Stimulated activated CD4-positive, alpha-beta T cell treated with anti-CD3 and anti-CD28 coated beads, Interleukin-15, amount 100 ng/mL, for 1 hour (primary cell): ENCODE measurements at places on chromosomes 16 and 17.
A peak's percentile ranks its signal among the peaks of the same experiment; 100 is the strongest.

DNA sequence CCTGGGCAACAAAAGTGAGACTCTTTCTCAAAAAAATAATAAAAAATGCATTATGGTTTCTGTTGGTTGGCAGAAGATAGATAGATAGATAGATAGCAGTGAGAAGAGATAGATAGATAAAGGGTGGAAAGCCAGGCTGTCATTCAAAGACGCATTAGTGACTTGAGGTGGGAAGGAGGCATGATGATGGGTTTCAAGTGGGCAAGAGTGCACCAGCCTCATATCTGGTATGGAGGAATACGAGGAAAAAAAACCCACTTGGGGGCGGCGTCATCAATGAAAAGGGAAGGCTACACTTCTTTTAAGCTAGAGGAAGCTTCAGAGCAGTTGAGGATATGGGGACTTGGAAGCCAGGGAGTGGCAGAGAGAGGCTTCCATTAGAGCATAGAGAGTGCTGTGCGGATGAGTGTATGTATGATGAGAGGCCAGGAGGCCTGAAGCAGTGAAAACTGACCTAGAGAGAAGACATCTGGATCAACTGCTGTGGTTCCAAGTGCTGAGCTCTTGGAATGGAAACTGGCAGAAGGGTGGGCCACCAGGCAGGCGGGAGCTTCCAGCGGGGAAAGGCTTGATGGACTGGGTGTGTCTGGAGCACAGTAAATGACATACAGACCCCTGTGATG, 31.8 kb downstream of the CEP95 start:
- no peak for DNase-seq

- no peak for DNase-seq
Observed at GRCh38 chr16:63617990-63618763, 1503.7 kb downstream of the CDH11 start.

DNA sequence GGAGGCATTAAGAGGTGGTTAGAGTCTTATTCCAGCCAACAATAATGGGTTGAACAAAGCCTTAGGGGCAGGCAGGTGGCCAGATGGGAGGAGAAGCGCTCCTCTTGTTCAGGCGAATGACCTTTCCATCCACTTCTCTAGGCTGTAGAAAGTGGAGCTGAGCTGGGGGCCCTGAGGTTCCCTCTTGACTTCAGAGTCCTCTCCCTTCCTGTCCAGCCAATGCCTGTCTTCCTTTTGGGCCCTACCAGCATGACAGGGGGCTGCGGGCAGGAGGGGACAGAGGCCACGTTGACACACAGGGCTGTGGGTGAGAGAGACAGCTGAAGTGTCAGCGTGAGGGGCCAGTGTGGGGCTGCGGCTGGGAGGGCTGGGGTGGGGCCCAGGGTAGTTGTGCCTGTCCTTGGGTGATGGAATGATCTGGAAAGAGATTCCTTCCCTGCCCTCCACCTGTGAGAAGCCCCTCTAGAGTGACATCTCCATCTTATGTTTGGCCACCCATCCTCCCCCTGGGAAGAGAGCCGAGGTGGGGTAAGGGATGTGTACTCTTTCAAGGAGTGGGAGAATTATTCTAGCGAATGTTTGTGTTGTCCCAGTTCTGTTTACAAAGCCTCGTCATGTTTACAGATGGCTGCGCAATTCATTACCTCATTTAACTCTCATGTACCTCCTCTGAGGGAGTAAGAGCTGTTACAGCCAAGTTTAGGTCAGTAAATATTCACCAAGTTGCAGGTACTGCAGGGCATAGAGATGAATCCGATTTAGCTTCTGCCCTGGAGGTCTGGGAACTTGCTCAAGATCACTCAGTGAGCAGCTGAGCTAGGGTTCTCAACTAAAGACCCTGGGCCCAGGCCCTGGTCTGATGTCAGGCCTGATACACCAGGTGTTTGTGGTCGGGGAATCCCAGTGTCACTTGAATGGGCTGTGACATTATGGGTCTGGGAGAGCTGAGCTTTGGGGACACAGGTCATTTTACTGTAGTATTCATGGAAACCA, 3.3 kb downstream of the ERBB2 start:
- no peak for DNase-seq

GRCh38 chr16:19130852-19131824, 17.4 kb downstream of the ITPRIPL2 start:
- no peak for DNase-seq

GRCh38 chr16:75227361-75228142, 8.8 kb downstream of the CTRB1 start:
- DNase-seq = no peak

- DNase-seq = no peak
Observed at GRCh38 chr17:57210224-57210553, 46.1 kb upstream of the MSI2 start.

DNA sequence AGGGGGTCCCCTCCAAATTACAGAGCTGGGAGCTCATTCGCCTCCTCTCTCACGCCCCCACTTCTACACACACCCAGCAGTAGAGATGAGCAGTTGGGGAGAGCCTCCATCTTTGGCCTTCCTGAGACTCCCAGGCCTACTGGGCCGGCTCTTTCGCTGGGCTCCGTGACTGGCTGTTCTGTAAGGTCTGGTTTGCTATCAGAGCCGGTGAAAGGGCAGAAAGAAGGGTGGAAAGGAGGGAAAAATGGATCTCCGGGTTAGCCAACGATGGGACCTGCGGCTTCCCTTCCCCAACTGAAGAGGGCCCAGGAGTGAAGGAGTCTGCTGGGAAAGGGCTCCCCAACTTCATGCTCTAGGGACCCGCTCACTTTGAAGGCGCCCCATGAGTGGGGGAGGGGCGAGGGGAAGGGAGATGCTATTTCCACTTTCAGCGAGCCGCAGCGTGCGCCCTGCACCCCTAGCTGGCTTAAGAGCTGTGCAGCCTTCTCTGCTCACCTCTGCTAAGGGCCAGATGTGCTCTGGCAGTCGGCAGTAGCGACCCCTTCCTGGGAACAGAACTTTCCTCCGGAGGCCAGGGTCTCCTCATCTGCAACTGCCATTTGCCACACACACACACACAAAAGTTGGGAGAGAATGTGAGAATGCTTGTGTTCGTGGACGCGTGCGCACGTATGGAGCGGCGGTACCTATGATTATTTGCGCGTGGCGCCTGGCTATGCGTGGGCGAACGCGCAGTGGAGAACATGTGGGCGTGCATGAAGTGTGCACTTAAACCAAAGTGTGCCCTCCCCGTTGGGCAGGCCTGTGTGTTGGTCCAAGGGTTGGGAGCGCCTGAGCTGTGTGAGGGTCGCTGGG, 2.9 kb upstream of the FOXF1 start:
- DNase-seq = no peak

DNA sequence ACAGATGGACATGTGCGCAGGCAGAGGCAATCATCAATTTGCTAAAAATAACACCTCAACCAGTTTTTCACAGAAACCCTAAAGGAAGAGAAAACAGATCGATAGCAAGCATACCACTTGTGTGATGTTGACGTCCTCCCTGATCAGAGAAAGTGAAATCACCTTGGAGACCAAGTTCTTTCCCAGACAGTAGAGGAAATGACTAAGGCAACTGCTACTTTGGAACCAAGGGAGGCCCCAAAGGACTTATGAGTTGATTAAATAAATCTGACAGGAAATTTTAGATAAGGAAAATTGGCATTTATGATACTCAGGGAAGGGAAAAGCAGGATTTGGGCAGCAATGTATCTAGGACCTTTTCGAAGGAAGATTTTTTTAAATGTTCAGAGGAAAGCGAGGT, 267.1 kb upstream of the ASIC2 start:
- DNase-seq = no peak

DNA sequence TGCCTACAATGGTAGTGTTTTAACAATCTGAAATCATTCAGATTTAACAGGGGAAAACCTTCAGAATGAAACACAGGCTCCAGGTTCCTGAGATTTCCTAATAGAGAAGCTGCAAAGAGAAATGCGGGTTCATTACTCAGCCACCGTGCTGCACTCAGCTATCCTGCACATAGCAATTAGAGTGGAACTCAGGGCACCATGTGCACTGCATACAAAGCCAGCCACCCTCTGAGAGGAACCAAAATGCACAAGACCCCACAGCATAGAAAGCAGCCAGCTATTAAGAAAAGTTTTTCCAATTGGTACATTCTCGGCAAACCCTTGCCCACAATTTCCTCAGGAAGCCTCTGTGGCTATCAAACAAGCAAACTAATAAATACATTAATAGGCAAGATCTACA, 37.4 kb downstream of the TOM1L2 start:
- no peak for DNase-seq

DNA sequence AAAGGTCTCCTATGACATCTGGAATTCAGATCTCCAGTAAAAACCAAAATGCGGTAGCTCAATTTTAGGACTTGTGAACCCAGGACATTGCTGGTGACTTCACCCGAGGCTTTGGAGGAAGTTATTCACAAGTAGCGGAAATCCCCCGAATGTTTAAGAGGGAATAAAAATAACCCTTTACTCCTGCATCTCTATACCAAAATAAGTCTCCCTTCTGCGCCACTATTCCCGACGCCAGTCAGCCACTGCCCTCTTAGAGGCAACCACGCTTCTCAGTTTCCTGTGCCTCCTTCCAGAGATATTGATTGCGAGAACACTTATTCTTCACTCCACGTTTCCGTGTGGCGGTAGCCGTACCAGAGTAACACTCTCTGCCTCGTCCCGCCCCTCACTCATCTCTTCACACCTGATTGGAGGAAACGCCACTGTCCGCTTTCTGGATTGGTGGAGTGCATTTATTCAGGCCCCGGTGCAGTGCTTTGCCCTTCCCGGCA, 27.4 kb downstream of the EMP2 start:
- peak; percentile 6 for DNase-seq

DNA sequence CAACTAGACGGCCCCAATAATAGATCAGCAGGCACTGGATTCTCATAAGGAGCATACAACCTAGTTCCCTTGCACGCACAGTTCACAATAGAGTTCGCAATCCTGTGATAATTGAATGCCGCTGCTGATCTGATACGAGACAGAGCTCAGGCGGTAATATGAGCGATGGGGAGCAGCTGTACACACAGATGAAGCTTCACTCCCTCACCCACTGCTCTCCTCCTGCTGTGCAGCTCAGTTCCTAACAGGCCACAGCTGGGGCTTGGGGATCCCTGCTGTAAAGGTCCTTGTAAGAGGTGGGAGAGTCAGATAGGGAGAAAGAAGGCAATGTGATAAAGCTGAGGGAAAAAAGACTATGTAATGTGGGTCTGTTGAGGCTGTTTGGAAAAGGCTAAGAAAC, 577.5 kb downstream of the RBFOX1 start:
- no peak for DNase-seq

DNA sequence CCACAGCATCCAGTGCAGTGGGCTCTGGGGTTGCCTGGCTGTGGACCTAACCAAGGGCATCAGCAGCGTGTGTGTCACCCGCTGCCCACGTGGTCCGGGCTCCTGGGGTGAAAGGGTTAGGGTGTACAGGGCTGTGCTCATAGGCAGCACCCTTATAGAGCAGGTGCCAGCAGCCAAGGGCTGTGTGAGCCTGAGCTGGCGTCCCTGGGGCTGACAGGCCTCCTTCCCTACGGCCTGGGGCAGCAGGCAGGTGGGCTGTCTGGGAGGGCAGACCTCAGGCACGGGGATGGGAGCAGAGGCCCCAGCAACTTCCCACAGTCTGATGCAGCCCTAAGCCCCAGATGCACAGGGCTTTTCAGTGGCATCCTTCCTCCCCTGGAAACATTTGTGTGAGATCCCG, 13.9 kb downstream of the CD300A start:
- no peak for DNase-seq

GRCh38 chr17:42618442-42619150, 9.1 kb downstream of the TUBG1 start:
- DNase-seq = no peak

GRCh38 chr16:20944861-20945574, 44.4 kb downstream of the LYRM1 start:
- DNase-seq = no peak

GRCh38 chr17:41824086-41824485, 11.3 kb downstream of the FKBP10 start:
- no peak for DNase-seq

DNA sequence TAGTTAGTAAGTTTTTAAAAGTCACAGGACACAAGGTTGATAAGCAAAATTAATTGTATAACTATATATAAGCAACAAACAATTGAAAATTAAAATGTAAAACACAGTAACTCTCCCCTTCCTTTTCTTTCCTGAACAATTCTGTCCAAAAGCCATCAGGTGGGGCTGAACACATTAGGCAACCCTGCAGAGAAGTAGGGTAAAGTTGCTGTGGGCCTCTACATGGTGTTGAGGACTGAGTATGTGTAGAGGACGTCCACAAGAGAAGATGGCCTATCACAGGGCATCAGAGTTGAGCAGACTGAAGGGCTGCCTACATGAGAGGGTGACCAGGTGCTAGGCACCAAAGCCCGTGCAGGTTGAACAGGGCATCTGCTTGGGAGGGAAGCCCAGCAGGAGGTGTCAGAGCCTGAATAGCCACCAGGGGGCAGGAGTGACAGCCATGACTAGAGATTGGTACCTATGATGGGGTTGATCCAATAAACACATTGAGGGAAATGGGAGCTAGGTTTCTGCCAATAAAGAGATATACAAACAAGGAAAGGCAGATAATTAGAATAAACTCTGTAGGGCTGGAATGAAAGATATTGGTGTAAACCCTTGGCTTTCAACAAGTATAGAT, 415.1 kb downstream of the NPIPA8 start:
- DNase-seq = peak; percentile 16

DNA sequence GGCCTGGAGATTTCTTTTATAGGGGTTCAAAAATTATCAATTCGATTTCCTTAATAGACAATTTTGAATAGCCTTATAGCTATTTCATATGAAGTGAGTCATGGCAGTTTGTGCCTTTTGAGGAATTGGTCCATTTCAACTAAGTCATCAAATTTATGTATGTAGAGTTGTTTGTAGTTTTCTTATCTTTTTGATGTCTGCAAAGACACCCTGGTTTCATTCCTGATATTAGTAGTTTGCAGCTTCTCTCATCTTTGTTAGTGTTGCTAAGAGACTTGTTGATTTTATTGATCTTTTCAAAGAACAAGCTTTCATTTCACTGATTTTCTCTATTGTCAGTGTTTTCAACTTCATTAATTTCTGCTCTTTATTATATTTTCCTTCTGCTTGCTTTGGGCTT, 44.2 kb downstream of the N4BP1 start:
- no peak for DNase-seq

- no peak for DNase-seq
Observed at GRCh38 chr16:86971251-86971650, 345.9 kb downstream of the C16orf95 start.

GRCh38 chr17:951325-952132, 28.0 kb downstream of the NXN start:
- DNase-seq = no peak

DNA sequence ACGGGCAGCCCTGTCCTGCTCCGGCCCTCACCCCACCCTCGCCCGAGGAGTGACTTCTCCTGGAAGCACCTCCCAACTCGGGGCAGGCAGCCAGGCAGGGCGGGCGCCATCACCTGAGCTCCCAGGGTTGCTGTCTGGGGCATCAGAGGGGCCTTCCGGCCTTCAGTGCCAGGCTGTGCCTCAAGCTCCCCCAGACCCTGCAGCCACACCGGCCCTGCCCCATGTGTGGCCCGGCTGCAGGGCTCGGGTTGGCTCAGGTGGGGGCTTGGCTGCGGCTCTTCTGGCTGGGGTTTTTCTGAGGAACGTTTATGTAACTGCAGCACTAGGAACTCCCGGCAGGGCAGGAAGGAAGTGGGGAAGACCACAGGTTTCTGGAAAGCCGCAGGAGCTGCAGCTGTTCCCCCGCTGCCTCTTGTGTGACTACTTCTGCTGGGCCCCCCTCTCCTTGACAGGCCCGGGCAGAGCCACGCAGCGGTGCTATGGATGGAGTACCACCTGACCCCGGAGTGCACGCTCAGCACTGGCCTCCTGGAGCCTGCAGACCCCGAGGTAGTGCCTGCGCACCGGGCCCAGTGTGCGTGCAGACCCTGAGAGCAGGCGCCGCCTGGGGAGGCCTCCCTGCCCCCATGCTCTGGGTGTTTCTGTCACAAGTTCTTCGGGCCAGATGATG, 45.6 kb downstream of the PRMT7 start:
- peak; percentile 34 for DNase-seq
